ENCODE measurements at places on chromosomes 11 and 22. TPM values are rescaled to one million over a fixed set of nuclear protein-coding genes. Genes with fewer than 3 reads are reported as not detected.

MUC6 gene
- not detected for total RNA-seq

- no peak for DNase-seq
Measured at GRCh38 chr11:15055620-15056356, 17.6 kb upstream of the CALCB start.

C22orf31 gene
- not detected for total RNA-seq

DNA sequence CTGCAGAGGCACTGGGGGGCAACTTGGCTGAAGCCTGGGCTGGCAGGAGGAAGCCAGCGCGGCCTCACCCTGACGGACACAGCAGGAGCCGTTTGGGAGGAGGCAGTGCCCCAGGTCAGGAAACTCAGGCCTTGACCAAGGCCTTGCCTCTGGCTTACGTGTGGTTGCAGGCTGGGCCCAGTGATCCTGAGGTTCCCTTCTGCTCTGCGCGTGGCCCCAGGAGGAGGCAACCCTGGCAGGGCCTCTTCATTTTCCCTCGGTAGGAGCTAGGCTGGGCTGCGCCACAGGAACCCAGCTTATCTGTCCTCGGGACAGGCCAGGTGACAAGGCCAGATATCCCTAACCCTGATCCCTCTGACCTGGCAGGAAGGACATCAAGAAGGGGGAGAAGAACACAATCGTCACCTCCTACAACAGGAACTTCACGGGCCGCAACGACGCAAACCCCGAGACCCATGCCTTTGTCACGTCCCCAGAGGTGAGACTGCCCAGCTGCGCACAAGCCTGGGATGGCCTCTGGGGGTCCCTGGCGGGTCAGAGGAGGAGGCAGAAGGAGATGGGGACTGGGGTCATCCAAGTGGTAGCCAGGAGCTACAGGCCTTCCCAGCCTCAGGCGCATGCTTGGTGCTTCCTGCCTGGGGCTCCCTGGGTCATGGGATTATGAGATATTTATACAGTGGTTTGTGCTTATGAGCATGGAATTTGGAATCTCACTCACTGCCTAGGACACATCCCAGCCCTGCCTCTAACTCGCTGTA, 20.6 kb downstream of the POLR3H start:
- no peak for DNase-seq

- no peak for DNase-seq
Measured at GRCh38 chr11:57982776-57983175, 40.9 kb upstream of the OR9Q1 start.

DNA sequence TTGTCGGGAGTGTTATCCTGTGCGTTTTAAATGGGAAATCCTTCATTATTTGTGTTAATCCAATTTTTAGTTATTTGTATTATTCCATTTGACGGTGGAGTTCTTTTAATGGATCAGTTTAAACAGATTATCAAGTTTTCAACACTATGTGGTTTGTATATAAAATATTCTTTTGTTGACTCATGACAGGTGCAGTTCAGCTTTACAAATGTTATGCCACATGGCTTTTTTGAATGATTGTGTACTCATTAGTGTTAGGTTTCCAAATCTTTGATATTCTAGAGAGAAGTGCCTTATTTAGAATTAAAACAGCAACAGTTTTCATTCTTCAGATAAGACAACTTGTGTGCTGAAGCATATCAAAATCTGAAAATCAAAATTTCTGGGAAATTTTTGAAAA, 2.4 kb downstream of the JAM3 start:
- no peak for DNase-seq

GRCh38 chr22:39264349-39265038, 19.7 kb upstream of the PDGFB start:
- no peak for DNase-seq

FAR1 gene
- 81.7 TPM for total RNA-seq
